ENCODE measurements at places on chromosomes 11 and 22.

GRCh38 chr11:107041088-107041444 is 22.8 kb upstream of the GUCY1A2 start:
- no peak for DNase-seq

DNA sequence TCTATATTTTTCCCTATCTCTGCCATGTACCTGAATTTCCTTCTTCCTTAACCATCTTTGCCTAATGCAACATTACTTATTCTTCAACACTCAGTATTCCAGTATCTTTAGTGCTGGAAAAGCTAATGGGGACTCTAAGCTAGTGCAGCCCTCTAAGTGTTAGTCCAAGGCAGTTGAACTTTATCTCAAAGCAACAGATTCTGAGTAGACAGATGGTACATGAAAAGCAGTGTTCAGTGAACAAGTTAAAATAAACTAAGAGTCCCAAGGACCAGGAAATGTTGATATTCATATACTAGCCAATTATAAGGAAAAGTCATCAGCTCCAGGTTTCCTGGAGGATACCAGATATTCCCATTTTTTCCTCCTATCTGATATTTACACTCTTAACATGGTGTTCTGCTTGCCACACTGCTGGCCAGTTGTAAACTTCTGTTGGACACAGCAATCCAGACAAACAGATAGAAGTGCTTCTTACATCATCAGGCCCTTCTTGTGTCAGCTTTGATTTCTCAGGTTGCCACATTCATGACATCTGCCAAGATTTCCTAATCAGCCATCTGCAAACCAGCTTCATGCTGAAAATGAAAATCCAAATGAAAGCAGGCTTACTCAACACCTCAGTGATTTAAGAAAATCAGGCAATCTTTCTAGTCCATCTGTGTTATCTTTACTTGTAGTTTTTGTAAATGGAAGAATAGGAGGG is 255.9 kb upstream of the POU2AF2 start:
- DNase-seq, result no peak

- no peak for DNase-seq
Measured at GRCh38 chr11:62922189-62922589, 1.0 kb upstream of the CHRM1 start.

DNA sequence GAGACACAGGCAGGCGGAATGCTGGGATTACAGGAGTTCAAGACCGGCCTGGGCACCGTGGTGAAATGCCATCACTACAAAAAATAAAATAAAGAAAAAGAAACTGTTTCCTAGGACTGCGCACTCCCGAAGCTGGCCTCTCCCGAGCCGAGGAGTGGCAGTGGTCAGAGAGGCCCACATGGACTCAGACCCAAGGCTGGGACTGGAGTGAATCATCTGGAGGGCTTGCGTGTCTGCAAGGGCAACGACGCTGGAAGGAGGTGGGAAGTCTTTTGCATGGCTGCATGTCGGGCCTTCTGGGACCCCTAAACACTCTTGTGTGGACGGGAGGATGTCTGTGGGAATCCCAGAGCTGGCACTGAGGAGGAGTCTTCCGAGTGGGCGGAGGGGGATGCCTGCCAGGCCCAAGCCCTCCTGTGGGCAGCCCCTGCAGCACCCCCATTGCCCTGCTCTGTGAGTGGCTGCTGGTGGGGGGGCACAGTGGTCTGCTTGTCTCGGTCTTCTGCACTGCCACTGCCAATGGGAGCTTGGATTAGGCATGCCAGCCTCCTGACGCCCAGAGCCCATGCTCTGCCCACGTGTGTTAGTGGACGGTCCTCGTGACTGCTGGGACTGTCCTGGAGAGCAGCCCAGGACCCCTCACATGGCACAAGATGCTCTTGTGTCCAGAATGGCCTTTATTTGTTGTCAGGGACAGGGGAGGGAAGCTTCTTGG is 1.8 kb upstream of the AP2A2 start:
- DNase-seq, result no peak

- no peak for DNase-seq
Measured at GRCh38 chr22:25702571-25703167, 39.3 kb upstream of the MYO18B start.

- no peak for DNase-seq
Measured at GRCh38 chr11:105298630-105299029, 159.1 kb upstream of the CARD18 start.

DNA sequence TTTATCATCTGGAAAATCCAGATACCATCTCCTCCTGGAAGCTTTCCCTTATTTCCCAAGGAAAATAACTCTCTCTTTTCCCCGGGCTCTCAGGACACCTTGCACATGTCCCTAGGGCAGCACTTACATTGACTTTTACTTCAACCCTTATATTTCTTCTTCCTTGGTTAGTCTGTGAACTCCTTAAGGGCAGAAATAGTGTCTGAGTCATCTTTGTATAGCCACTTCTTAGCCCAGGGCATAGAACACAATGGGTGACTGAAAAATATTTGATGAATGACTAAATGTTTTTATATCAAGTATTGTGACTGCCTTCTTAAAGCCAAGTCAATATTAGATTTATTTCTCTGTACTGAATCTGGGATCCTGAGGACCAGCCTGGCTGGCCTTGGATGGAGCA is 45.4 kb upstream of the MYOD1 start:
- no peak for DNase-seq

DNA sequence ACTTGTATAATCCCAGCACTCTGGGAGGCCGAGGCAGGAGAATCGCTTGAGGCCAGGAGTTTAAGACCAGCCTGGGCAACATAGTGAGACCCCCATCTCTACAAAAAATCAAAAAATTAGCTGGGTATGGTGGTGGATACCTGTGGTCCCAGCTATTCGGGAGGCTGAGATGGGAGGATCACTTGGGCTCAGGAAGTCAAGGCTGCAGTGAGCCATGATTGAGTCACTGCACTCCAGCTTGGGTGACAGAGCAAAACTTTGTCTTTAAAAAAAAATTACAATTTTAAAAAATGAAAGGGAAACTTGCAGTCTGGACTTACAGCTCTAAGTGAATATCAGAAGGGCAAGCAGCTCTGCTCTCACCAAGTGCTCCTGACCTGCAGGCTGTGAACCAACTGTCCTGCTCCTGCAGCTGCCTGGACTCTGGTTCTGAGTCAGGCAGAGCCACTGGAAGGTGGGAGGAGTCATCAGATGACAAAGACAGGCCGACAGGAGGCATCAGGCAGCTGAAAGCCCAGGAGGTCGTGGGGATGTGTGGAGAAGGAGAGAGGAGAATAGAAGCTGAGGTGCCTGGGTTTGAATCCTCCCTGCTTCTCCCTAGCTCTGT is 9.6 kb downstream of the SMTNL1 start:
- no peak for DNase-seq

GRCh38 chr11:111386611-111387150 is 7.6 kb upstream of the POU2AF1 start:
- DNase-seq, result no peak

- no peak for DNase-seq
Measured at GRCh38 chr11:29448246-29448877, 568.5 kb downstream of the KCNA4 start.

DNA sequence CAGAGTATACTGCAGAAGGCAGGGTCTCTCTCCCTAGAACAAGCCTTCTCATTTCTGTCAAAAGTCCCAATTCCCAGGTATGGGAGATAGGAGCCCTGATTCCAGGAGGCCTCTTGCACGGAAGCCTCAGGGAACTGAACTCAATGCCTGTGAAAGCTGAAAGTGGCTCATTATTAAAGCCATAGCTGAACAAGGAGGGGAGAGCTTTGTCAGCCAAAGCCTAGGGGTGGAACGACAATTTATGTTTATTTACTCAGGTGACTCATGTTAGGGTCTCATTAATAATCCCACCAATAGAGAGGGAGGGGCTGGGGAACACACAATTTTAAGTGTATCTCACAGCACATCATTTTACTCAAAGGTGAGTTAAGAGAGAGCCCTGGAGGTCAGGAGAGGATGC is 44.9 kb downstream of the DSCAML1 start:
- DNase-seq, result no peak

- DNase-seq, result no peak
Measured at GRCh38 chr11:11207428-11207827, 145.6 kb downstream of the CSNK2A3 start.

GRCh38 chr22:37043828-37044538 is 7.6 kb upstream of the KCTD17 start:
- no peak for DNase-seq

- no peak for DNase-seq
Measured at GRCh38 chr11:94150704-94151685, 22.4 kb downstream of the PANX1 start.

DNA sequence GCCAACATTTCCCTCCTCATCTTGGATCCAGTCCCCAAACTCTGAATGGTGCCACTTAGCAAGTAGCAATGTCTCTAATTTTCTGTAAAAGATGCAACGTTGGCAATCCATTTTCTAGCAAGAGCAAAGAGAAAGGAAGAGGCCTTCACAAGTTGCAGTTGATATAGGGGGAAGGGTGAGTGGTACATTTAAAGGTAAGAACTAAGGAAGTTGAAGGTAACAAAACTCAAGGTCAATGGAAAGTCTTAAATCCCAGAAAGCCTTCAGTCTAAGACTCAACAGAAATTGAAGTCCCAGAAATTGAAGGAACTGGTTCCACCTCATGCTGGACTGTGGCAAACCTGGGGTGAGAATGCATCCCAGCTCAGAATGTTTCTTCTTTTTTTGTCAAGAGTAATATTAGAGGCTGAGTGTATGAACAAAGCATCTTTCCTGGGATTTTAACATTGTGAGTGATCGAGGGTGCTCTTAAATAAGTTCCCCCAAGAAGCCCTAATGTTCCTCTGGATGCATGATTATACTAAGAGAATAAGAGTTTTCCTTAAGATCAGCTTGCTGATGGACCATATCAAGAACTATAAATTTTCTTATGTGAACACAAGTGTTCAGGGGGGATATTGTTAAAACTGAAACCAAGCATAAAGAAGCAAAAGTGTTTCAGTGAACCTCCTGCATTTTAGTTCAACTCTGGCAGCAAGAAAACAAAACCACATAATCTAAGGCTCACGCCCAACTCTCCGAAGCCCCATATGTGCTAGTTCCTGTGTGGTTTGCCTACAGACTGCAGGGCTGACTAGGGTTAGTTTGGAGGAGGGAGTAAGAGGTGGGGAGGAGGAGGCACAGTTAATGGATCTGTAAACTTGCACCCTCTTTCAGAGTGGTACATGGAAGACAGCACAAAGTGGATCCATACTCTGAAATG is at the start of gene GRAP2:
GRAP2 (plus strand) TSS at position 779 of the 922 bp plus-strand sequence. CDS start 46,023 bp downstream, outside the sequence.
- peak; percentile 43 for DNase-seq

GRCh38 chr22:26516503-26516902 is 4.2 kb upstream of the TFIP11 start:
- no peak for DNase-seq

DNA sequence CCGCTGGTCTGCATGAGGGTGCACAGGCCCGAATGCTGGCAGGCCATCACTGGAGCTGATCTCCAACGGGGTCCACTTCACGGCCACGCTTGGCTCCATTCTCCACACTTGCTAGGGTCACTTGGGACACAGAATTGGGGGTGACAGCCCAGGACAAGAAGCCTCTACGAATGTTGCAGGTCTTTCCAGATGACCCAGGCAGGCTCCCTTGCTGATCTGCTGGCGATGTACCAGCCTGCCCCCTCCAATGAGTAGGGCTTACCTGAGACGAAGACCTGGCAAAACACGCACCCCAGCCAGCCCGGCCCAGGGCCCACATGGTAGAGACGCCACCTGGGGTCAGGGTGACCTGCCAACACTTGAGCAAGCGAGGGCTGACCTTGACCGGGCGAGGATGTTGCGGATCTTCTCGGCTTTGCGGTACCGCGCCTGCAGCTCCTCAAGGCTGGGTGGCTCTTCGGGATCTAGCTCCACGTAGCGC is 44.9 kb downstream of the C11orf58 start:
- DNase-seq, result no peak

GRCh38 chr11:83656796-83657330 is 370.7 kb upstream of the CCDC90B start:
- no peak for DNase-seq

- DNase-seq, result no peak
Measured at GRCh38 chr11:3028813-3029212, 28.4 kb downstream of the CARS1 start.

Measured in stimulated activated CD8-positive, alpha-beta memory T cell treated with anti-CD3 and anti-CD28 coated beads, Interleukin-4, amount 100 ng/mL, for 4 hours (primary cell).